ELF-1 (cell line): ENCODE measurements at places on chromosomes 1 and 21.
A peak's percentile ranks its signal among the peaks of the same experiment; 100 is the strongest.

GRCh38 chr1:6794164-6794563 is 8.9 kb downstream of the CAMTA1 start:
- DNase-seq: no peak

DNA sequence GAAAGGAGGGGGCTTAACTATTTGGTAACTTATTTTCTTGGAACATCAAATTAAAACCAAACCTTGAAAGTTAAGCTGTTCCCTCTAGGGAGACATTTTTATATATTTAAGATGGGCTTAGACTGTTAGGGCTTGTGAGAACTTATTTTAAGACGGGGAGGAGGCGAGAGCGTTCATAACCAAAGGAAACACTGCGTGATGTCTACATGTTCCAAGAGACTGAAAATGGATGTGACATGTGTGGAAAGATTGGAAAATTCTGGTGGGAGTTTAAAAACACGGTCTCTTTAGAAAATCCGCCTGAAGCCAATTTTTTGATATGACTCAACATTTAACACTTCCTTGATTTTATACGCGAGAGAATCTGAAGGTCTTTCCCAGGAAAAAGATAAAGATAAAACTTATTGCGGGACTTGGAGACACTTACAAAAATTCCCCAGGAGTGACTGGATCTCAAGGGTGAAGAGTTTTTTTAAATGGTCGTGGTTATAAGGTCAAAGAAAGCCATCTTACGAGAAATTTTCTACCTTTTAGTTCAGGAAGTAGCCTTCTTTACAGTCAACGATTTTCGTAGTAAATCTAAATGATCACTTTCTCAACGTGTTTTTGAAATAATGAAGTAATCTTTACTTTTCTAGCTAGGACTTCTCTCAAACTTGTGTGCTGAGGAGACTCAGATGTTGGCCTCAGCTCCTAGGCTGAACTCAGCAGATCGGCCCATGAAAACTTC is 828 bp downstream of the PNRC2 start:
- DNase-seq: no peak

DNA sequence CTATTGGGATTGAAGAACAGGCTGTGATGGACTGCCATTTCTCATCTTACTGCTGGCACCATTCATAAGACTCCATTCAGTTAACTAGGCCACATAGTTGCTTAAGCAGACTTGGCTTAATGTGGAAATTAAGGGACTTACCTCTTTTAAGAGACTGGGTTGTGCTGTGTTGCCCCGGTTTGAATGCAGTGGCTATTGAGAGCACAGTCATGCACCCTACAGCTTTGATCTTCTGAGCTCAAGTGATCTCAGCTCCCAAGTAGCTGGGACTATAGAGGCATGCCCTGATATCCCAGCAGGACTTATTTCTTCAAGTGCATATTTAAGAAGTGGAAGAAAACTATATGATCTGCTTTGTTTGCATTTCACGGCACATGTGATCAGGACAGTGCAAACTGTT is 181.1 kb downstream of the RASAL2 start:
- DNase-seq: no peak

DNA sequence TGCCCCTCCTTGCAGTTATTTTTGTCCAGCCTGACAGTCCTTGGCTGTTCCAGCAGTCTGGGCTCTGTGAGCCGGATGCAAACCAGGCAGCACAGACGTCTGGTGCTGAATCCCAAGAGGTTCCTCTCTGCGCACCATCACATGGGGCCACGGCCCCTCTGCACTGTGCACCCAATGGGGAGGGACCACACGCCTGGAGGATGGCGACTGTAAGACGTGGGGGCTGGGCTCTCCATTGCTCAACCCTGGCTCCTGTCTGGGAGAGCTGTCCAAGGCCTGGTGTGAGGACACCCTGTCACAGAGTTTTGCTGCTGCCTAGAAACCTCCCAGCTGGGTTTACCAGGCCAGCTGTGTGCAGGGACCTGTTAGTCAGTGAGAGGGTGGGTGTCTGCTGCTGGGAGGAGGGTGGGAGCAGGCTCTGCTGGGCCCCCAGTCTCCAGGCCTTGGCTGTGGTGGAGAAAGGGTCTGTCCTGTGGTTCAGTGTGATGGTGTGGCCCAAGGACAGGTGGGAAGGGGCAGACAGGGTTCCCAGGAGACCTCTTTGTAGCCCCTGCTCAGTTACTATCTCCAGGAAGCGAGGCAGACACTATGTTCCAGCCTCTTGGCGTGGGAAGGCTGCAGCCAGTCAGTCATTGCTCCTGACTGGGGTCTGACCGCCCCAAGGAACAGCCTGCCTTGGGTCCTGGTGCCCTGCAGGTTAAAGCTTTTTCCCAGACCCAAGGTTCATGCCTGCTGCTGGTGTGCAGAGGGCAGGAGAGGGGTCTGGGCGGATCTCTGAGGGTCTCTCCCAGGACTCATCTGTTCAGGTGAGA is 13.8 kb downstream of the HEYL start:
- DNase-seq: no peak

DNA sequence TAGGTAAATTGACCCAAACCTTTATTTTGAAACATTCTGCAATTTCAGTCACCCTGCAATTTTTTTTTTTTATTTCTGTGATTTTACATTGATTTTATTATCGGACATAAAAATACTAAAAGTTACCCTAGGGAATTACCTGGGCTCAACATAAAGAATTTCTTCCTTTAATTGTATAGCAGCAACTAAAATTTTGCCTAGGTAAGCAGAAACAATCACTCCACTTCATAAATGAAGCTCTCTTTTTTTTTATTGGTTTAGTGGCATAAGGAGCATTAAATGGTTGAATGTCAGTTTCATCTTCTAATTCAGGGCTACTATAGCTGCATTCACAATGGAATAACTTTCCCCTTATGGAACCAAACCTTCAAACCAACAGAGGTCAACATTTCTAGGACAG is 15.3 kb upstream of the OR2M4 start:
- no peak for DNase-seq

DNA sequence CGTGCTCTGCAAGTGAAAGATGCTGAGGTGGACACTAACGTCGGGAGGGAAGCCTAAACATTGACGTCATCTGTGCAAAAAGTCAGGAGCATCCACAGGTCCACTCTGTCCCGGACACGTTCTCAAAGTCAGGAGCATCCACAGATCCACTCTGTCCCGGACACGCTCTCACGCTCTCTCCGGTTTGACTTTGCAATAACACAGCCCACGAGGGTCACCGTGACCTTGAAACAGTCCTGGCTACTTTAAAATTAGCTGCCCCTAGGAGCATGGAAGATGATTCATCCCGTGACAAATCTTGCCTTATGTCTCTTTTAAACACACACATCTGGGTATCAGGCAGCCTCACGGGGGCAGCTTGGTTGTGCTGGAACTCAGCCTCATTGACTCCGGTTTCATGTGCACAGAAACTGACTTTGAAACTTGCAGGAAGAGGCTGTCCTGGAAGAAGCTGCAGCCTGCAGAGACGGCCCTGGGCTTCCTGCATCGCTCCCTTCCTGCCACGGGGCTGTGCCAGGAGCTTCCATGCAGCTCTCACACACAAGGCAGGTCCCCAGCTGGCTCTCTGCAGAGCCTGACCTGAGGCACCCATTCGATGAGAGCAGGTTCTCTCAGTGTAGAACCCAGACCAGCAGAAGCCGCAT is 18.1 kb upstream of the COL18A1 start:
- DNase-seq: peak; percentile 53

DNA sequence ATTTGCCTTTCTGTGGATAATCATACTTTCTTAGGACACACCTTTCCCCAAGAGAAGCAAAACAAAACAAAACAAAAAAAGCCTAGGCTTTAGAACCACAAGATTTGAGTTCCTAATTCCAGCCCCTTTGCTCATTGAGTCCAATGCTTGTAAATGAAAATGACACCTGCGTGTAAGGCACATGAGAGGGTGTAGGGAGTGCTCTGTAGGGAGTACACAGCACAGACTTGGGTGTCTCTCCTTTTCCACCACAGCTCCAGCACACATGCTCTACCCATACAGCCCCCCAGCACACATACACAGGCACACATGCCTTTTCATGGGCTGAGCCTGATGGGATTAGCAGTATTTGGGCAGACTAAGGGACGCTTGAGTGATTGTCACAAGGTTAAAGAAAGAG is 9.2 kb upstream of the NGF start:
- no peak for DNase-seq

GRCh38 chr1:229070168-229070567 is 200.7 kb upstream of the RAB4A start:
- no peak for DNase-seq

DNA sequence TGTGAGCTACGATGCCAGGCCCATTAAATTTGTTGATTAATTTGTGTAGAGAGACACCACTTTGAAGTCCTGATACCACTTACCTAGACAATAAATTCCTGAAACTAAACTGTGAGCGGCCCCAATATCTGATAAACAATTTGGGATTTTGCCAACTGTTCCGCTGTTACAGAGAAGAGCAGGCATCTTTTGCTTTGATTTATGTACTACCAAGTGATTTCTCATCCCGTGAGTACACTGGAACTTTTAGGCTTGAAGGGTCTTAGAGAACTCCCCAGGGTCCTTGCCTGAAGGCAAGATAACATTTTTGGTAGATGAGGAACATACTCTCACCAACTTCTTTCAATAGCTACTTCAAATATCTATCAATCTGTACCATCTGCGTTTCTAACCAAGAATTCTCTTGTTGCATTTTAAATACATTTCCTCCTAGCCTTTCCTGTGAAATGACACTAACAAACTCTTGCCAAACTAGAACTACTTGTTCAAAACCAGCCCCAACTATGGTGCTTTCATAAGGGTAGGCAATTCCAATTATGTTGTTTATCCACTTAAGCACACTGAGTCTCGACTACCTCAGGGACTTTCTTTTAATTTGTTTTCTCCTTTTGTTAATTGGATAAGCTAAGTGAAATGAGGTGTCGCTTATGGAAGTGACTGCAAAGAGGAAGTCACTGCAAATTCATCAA is 23.2 kb upstream of the SLC30A1 start:
- no peak for DNase-seq

- no peak for DNase-seq
Measured at GRCh38 chr1:43530483-43531106, at the start of gene PTPRF. Gene PTPRF (plus strand): TSS chr1:43530883. CDS start chr1:43545076, 14,193 bp downstream.

DNA sequence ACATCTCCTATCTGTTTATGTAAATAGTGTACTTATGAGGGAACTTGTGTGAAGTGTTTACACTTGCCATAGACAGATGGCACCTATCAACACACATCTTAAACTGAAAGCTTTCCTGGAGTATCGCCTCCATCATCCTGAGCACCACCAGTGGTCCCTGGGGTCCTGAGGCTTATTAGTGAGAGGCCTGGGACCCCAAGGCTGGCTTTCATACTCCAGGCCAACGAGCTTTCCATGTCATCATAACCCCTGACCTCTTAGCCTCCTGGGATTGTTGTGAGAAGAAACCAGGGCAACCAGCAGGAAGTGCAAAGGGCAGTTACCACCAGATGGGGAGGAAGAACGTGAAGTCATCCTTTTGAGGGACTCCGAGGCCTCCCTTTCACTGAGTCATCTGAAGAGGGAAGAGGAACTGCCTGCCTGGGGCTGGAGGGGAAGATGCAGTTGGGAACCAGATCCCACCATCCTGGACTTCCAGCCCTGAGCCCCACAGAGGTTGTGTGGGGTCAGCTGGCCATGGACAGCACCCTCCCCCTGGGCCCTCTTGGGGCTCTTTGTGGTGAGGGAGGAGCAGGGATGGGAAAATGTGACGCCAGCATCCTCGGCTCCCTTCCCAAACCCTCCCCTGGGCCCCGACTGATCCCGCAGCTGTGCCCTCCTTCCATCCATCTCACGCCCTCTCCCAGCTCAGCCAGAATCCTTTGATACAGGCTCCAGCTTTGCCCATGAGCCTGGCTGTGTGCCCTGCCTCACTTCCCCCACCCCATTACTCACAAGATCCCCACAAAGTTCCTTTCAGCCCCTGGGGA is 5.8 kb downstream of the INKA2 start:
- no peak for DNase-seq

DNA sequence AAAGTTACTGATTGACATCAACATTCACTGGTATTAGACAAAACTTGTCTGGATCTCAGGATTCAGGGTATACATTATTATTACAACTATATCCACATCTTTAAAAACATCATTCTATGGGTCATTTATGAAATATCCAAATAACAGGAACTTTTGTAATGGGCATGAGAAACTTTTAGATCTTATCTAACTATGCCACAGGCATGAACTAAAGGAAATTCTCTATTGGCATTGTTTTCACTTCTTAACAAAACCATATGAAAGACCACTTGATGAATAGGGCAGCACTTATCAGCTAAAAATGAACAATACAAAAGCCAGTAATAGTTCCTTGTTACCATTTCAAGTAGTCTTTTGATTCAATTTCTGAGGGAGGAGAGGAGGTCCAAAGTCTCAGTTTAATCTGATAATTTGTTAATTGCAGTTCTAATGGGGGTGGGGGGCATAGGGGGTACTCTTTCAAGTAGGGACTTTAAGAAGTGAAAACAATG is 30.8 kb upstream of the CPLANE2 start:
- DNase-seq: no peak

DNA sequence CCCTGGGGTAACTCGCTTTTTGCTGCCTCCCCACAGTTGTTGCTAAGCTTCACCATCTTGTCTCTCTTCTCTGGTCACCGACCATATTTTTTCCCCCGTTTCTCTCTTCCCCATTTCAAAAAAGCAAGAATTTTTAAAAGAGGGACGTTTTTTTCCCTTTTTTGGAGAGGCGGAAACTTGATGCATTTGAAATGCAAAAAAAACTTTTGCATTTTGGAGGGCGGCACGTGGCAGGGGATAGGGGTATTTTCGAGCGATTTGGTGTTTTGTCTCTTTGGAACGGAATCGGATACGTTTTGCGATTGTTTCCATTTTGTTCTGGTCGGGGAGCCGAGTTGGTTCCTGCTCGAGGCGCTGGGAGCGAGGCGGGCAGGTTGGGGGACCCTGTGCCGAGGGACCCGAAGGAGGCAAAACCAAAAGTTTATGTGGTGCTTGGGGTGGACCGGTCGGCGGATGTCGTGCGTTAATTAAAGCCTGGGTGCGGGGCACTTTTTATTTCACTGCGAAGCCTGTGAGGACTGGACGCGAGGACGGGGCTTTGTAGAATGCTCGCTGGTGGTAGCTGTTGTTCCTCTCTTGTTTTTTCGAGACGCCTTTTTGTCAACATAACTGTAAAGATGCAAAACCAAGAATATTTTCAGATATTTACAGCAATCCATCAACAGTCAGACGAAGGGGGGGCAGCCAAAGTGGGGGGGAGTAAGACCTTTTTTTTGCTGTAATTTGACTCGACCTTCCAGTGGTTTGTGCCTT is 884 bp downstream of the H3-3A start:
- peak; percentile 73 for DNase-seq

GRCh38 chr1:145887631-145888030 is 2.0 kb upstream of the ANKRD35 start:
- DNase-seq: no peak

DNA sequence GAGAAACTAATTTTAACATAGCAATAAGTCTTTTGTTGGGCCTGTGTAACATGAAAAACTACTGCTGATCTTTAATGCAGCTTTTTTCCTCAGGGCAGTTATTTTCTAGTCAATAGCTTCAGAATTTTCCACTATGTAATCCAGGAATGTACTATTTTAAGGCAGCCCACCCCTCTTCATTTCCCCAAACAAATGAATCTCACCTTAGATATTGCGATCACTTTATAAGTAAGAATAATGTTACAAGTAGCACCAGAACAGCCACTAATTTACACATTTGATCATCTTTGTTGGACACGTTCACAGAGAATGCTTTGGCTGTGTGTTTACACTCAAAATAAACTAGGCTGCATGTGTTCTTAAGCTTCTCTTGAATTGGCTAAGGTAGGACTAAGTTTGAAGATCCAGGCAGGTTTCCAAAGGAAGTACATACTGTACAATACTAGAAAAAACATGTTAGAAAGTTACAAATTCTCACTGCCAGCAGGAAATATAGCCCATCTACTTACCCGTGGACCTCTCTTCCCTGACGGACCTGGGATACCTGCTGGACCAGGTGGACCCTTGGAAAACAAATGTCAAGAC is 41.7 kb downstream of the COL24A1 start:
- no peak for DNase-seq
